MM.1S (cell line): ENCODE measurements at places on chromosomes 1 and 21.

DNA sequence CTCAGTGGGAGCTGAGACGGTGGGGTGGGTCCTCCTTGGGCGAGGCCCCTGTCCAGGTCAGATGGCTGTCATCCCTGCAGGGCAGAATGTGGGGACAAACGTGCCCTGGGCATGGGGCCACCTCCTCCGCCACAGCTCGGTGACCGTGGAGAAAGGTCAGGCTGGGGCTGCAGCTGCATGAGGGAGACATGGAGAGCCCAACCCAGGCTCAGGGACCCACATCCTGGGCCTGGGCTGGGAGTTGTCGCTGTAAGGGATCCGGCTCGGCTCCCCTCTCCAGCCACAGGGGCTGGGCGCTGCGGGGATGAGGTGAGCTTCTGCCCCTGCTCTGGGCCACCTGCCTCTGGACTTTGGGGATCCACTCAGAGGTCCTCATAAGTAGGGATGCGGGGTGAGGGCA lies 518 bp upstream of the PLCH2 start:
- DNase-seq = no peak

DNA sequence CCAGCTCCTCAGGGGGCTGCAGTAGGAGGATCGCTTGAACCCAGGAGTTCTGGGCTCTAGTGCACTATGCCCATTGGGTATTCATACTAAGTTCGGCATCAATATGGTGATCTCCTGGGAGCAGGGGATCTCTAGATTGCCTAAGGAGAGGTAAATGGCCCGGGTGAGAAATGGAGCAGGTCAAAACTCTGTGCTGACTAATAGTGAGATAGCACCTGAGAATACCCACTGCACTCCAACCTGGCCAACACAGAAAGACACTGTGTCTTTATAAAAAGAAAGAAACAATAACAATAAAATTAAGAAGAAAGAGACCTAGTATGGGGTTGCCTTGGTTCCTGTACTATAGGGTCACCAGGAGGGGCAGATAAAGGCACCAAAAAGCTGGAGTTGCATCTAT lies 13.7 kb upstream of the DUSP12 start:
- DNase-seq = no peak

- DNase-seq = no peak
Measured at GRCh38 chr1:151829352-151830046, 2.1 kb downstream of the RORC start.

DNA sequence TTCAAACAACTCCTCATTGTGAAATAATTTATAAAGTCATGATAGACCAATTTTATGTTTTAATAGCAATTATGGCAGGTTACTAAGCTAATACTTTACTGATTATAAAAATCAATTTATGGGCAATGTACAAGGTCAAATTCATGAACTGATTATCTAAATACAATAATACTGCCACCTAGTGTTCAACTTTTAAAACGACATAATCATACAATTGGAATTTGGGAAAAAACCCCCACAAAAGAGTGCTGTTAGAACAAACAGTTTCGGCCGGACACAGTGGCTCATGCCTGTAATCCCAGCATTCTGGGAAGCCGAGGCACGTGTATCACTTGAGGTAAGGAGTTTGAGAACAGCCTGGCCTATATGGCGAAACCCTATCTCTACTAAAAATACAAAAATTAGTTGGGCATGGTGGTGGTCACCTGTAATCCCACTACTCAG lies 14.0 kb downstream of the GTF2B start:
- DNase-seq = peak; percentile 10

- DNase-seq = no peak
Measured at GRCh38 chr1:7302126-7302525, 469.0 kb upstream of the VAMP3 start.

- no peak for DNase-seq
Measured at GRCh38 chr1:154810571-154810970, 59.5 kb downstream of the KCNN3 start.
